ENCODE measurements at places on chromosomes 16 and 17. TPM values are rescaled to one million over a fixed set of nuclear protein-coding genes. Genes with fewer than 3 reads are reported as not detected.

Gene SBK1
- 1.8 TPM for total RNA-seq

DNA sequence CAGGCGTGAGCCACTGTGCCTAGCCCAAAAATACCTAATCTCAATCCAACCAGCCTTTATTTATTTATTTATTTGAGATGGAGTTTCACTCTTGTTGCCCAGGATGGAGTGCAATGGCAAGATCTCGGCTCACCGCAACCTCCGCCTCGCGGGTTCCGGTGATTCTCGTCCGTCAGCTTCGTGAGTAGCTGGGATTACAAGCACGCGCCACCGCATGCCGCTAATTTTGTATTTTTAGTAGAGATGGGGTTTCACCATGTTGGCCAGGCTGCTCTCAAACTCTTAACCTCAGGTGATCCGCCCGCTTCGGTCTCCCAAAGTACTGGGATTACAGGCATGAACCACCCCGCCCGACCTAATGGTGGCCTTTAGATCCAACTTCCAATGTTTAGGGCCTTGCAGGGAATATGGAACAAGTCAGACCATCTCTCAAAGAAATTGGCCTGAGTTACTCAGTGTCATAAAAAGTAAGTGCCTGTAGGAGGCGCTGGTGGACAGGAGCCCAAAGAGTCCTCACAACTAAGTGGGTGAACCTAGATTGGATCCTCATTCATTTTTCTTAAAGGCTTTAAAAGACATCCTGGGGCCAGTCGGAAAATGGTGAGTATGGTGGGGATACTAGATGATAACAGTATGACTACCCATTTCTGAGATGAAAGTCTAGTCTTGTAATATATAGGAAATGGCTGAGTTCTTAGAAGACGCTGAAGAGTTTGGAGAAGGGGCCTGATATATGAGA, 4.6 kb downstream of the ZSCAN10 start:
- DNase-seq: no peak

DNA sequence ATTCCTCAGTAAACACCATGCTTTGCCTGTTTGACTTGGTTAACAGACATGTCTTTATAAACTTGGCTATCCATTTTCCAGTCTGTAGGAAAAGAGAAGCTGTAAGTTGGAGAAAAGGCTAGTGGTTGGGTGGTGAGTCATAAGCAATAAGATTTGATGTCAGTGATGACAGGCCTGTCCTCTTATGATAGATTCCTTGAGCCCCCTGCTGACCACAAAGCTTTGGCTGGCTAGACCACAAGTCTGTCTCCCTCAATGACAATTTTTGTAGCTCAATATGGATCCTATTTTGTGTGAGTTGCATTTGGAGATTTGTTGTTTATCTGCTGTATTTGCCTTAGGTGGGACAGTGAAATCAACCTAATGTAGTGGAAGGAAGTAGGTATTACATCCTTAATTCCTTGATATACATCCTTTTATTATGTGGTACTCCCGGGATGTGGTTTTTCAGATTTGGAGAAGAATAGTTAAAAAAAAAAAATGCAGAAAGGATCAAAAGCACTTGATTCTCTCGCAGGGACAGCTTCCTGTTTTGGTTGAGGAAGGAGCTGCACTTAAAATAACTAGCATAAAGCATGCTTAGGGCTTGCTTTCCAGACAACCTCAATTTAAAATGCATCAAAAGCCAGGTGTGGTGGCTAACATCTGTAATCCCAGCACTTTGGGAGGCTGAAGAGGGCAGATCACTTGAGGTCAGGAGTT, 67.4 kb downstream of the SIAH1 start:
- no peak for DNase-seq

- DNase-seq: no peak
These were observed 30.2 kb downstream of the SPACA3 start for GRCh38 chr17:33021731-33022408.

- peak; percentile 6 for DNase-seq
These were observed 179.6 kb upstream of the TNRC6C start for GRCh38 chr17:77778636-77779489.

DNA sequence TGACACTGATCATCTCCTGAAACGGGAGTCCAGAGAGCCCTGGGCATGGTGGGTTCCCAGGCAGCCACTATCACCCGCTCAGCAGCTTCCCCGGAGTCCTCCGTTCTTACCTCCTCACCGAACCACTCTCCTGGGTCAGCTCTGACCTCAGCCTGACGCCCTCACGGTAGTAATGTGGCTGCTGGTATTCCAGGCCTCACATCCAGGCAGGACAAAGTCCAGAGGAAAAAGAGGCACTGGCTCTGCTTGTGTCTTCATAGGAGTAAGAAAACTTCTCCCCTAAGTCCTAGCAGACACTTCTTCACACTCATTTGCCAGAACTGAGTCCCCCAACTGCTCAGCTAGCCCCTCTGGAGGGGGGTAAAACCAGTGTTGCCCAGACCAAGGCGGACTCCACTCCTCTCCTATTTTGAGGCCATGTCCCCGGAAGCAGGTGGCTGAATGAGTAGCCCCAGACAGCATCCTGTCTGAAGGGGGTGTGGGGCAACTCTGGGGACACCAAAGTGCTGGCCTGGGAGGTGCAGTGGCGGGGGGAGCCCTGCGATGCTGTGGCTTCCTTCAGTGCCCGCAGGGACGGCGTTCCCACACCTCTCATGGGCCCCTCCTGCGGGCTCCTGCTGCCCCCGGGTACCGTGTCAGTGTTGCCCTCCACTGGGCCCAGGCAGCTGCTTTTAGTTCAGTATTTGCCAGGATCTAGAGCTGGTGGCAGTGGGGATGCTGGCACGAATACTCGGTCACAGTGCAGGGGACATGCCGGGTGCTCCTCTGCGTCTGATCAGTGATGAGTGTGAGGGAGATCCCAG, 5.4 kb downstream of the FSCN2 start:
- DNase-seq: no peak

DNA sequence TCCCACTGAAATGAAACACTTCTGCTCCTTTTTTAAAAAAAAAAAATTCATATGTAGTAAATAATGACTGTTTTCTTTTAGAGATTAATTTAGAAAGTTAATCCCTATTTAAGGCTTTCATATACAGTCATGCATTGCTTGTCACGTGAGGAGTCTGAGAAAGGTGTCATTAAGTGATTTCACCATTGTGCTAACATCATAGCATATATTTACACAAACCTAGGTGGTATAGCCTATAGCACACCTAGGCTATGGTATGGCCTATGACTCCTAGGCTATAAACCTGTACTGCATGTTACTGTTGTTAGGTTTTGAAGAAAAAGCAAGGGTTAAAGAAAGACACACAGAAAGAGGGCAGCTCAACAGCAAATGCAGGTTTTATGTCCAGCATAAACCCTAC, 13.7 kb downstream of the PPY start:
- no peak for DNase-seq

DNA sequence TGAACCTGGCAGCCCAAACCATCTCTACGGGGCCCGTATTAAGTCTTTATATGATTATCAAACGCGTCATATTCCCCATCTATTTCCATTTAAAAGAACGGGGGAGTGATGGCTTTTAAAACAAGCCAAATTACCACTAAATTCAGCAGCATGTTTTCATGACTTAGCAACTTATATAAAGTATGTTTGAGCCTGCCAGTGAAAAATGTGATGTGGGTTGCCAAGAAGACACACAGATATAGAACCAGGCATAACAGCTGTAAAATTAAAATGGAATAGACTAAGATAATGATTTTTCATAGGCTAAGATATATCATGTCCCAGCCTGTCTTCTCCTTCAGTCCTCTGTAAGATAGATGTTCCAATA, 44.8 kb upstream of the HSBP1 start:
- no peak for DNase-seq

GRCh38 chr17:6476810-6477179, 32.5 kb downstream of the PIMREG start:
- DNase-seq: peak; percentile 38

DNA sequence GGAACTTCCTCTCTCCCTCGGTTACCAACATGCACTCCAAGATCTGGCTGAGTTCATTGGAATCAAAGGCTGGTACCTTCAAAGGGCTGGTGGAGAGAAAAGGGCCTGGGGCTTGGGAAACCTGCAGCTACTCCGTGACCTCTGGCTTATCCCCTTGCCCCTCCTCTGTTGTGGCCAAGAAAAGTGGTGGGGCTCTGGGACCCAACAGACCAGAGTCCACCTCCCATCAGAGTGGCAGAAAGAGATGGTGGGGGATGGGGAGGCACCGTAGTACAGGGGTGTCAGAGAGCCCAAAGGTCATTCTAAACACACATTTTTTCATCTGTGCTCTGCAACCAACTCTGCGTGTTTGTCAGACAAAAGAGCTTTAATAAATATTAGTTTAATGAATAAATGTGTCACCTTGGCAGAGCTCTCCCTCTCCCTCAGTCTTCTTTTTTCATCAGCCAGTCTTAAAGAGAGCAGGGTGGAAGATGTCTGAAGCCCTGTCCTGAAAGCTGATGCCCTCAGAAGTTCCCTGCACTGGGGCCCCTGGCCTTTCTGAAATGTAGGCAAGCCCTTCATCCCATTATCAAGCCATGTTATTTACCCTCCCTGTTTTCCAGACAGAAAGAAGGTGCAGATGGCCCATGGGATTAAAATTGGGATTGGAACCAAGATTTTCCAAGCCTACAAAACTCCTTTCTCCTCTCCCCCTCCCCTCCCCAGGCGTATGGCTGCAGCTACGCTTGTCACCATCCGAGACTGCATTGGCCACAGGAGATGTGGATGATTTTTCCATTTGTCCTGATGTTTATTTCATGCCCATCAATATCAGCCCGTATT, 227.3 kb downstream of the CCDC182 start:
- no peak for DNase-seq

- no peak for DNase-seq
These were observed 21.8 kb downstream of the CLEC16A start for GRCh38 chr16:10966129-10966528.
